ENCODE measurements at places on chromosomes 1 and 21.
A peak's percentile ranks its signal among the peaks of the same experiment; 100 is the strongest.

DNA sequence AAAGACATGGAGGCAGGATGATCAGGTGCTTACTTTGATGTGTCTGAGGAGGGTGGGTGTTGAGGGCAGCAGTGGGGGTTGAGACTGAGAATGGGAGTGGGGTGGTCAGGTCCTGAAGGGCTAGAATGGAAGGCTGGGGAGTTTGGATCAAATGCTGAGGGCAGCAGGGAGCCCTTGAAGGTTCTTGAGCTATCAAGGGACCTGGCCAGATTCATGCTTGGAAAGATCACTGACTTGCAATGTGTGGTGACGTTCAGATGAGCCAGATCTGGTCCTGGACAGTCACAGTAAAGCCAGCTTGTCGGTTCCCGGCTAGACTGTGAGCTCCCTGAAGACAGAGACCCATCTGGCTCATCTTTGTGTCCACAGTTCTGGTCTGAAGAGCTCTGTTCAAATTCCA is 3.8 kb downstream of the EPHB2 start:
- DNase-seq = no peak

DNA sequence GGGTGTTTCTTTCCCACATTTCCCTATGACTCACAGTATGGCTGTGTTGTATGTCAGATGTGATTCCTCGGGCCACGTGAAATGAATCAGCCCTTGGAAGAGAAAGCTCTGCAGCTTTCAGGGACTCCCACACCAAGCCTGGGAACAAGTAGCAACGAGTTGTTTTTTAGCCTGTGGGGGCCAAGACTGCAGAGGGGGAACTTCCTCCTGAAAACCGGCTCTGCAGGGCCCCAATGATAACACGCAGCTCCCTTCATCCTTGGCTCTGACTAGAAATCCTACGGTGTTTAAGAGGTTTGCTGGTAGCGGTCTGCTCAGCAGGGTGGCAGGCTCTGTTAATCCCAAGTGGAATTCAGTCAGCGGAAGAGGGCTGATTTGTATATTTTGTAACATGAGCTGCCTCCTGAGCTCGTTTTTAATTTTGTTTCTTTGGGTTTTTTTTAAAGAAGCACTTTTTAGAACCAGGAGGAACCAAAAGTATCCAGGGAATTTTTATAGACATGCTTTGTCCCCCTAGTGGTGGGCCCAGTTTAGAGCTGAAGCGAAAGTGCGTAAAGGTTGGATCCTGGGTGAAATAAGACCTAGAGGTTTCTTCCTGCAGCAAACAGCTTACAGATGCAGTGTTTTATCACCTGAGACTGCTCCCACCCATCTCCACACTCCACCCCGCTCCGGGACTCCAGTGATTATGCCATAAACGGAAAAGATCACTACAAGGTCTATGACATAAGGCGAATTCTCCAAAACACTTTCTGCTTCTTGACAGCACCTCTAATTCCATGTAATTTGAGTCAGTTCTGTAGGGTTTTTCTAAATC is 48.8 kb downstream of the LAMC2 start:
- DNase-seq = peak; percentile 90

DNA sequence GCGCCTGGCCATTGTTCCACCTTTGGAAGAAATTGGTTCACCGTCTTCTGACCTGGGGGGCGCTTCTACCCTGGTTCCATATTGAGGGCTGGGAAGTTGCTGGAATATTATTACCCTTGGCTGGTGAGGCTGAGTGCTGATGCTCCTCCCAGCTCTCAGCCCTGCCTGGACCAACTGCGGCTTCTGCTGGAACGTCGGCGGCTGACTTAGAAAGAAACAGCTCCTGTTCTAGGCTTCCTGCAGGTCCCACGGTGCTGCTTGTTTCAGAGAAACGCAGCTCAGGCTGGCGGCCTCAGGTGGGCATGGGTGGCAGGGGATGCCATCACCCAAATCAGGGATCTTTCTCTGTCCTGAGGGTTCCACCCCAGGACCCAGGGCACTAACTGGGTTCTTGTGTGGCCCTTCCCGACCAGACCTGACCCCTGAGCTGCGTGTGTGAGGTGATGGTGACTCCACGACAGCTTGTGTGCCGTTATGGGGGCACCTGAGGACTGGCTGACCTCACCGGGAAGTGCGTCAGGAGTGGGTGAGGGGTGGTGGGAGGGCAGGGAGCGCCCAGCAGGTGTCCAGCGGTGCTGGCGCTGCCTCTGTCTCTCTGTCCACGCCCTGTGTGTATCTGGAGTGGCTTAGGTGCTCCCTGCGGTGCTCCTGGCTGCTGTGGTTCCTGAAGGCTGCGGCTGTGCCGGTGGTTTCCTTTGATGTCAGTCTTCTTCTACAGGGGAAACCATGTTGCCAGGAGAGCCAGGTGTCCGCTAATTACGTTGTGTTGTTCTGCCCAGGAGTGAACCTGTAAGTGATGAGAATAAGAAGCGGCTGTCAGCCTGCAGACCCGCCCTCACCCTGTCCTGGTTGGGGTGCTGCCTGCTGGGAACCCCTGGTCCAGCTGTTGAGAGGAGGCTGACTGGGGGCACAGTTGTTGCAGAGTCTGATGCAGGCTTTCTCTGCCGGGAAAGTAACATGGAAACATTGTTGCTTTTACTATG is 8.9 kb downstream of the SKI start:
- no peak for DNase-seq

DNA sequence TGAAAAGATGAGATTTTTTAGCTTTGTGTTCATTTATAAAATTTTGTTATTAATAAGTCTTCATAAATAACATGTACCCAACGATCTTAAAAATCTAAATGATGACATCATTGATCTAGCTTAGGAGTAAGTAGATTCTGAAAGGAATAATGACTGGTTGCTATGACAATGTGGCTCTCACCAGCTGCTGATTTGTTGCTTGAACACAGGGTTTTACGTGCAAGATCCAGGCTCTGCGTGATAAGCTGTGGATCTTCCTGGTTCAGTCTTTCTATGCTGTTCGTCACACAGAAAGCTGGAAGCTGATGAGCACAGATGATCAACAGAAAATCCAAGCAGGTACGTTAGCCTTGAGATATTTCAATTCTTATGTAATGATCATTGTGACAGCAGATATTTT is 49.1 kb upstream of the C1orf146 start:
- no peak for DNase-seq

DNA sequence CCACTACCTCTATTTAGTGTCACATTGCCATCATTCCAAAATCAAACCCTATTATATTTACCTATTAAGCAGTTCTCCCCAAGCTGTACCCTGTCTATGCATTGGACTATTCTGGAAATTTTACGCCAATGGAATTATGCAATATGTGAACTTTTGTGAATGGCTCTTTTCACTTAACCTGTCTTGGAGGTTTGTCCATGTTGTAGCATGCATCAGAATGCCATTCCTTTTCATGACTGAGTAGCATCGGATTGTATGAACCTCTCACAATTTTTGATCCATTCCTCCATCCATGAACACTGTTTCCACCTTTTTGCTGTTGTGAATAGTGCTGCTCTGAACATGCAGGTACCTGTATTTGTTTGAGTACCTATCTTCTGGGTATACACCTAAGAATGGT is 33.7 kb downstream of the FAM163A start:
- no peak for DNase-seq

- DNase-seq = no peak
Measured at GRCh38 chr1:1387098-1388077, 11.7 kb downstream of the CCNL2 start.

- DNase-seq = no peak
Measured at GRCh38 chr1:118589238-118589846, 398.8 kb downstream of the TBX15 start.

DNA sequence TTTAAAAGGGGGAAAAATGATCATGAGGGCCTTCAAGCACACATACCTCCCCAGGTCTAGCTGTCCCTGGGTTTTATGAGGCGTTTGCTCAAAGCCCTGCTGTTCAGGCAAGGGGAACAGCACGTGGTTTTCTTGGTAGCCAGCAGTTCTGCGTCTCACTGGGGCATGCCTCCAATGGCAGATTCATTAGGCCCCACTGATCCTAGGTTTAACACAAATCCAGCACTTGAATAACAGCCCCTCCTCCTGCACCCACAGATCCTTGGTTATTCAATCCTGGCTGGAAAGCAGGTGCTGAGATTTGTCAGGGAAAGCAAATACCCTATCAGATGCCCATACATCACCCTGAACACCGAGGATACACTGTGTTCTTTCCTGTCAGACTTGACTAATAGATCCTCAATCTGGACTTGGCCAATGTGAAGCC is 106.4 kb downstream of the ZC3H11B start:
- no peak for DNase-seq

GRCh38 chr1:3884966-3885365 is 15.1 kb downstream of the C1orf174 start:
- no peak for DNase-seq

DNA sequence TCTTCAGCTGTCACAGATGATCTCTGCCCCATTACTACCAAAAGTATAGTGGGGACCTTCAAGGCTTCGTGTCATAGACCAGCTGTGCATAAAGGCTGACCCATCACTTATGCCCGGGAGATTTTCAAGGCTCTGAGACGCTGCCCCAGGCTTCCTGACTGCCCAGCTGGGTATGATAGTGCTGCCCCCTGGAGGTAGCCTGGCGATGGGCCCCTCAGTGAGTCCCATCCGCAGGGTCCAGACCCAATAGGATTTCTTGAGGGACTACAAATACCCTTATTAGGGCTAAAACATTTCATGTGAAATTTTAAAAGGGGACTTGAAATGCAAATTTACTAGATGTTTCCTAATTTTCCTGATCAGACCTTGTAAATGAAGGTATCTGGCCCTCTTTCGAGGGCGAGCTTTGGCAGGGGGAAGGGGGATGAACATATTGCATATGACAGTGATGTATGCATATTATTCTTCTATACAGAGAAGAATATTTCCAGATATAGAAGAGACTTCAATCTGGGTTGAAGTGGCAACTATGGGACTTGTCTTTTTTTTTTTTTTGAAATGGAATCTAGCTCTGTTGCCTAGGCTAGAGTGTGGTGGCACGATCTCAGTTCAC is 11.7 kb upstream of the FCMR start:
- no peak for DNase-seq

DNA sequence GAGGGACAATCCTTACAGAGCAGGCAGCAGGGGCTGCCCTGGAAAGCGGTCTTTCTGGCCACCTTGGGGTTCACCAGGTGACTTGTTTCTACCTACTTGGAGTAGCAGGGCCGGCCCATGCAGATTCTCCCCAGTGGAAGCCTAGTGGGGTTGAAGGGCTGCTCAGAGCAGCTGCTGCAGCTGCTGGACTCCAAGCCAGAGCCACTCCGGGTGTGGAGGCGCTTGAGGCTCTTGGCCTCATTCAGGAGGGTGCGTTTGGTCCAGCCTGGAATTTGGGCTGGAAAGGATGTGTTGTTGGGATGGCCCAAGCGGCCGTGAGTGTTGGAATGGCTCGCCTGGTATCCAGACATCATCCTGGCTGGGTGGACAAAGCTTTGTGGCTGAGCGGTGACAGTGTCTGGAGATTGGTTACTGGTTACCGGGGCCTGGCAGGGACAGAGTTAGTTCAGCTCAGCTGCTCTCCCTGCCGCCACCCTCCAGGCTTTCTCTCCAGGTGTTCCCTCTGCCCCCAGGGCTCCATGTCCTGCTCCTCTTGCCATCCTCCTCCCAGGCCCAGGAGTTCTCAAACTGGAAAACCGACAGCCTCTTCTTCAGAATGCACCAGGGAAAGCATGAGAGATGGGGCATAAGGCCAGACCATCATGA is 14.2 kb upstream of the HSPG2 start:
- DNase-seq = no peak

GRCh38 chr21:34754690-34755647 is 86.2 kb downstream of the CLIC6 start:
- no peak for DNase-seq

GRCh38 chr1:155000411-155000725 is 2.2 kb upstream of the ZBTB7B start:
- peak; percentile 49 for DNase-seq

GRCh38 chr1:70706381-70707037 is 295.4 kb downstream of the CTH start:
- DNase-seq = no peak

- DNase-seq = no peak
Measured at GRCh38 chr1:59291561-59291960, 5.3 kb upstream of the FGGY start.

DNA sequence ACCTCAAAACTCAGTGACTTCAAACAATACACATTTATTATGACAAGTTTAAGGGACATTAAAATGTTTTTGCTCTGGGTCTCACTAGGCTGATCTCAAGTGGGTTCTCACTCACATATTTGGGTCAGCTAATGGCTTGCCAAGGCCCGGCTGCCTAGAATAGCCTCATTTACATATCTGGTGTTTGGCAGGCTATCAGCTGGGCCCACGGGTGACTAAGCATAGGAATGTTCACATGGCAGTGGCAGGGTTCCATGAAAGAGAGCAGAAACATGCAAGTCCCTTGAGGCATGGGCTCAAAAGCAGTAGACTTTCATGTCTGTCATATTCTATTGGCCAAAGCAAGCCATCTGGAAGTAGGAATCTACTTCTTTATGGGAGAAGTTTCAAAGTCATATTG is 492.6 kb downstream of the KCNT2 start:
- peak; percentile 68 for DNase-seq

GRCh38 chr1:6930732-6931300 is 145.6 kb downstream of the CAMTA1 start:
- no peak for DNase-seq

DNA sequence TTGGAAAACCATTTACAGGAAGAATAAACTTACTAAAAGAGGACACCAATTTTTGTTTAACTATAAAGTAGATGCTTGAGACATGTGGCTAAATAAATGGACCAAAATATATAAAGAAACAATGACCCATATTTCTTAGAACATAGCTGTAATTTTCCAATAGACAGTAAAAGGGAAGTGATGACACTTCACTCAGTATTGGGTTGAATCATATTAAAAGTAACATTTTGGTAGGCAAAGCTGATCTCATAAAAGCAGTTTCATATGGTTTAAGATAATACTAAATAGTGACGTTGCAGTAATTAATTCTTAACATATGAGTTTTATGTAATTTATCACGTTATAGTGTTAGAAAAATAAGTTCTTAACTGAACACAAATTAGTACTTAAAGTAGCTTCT is 308.9 kb upstream of the RUNX1 start:
- DNase-seq = no peak

GRCh38 chr1:35929730-35930592 is 944 bp upstream of the AGO3 start:
- DNase-seq = peak; percentile 62

- DNase-seq = no peak
Measured at GRCh38 chr1:168243636-168244212, 17.9 kb downstream of the SFT2D2 start.

DNA sequence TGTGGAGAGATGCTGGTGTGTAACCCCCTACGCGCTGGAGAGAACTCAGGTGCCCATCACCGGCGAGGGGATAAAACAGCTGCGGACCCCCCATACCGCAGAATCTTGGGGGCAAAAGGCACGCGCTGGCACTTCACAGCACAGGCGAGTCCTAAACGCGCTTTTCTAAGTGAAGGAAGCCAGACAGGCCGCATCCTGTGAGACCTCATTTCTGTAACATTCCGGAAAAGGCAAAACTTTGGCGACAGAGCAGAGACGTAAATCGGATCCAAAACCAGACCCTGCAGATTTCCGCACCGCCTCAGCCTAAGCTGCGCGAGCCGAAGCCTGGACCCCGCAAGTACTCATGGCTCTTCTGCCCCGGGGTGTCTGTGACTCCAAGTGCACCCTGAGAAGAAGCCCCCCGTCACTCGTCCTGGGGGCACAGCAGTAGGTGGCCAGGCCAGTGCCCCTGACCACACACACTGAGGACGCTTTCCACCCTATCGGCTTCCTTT is 60.9 kb downstream of the SLX9 start:
- DNase-seq = no peak
